ENCODE measurements at places on chromosomes 16 and 17.

- DNase-seq: no peak
Observed at GRCh38 chr17:39283098-39283497, 57.4 kb upstream of the STAC2 start.

DNA sequence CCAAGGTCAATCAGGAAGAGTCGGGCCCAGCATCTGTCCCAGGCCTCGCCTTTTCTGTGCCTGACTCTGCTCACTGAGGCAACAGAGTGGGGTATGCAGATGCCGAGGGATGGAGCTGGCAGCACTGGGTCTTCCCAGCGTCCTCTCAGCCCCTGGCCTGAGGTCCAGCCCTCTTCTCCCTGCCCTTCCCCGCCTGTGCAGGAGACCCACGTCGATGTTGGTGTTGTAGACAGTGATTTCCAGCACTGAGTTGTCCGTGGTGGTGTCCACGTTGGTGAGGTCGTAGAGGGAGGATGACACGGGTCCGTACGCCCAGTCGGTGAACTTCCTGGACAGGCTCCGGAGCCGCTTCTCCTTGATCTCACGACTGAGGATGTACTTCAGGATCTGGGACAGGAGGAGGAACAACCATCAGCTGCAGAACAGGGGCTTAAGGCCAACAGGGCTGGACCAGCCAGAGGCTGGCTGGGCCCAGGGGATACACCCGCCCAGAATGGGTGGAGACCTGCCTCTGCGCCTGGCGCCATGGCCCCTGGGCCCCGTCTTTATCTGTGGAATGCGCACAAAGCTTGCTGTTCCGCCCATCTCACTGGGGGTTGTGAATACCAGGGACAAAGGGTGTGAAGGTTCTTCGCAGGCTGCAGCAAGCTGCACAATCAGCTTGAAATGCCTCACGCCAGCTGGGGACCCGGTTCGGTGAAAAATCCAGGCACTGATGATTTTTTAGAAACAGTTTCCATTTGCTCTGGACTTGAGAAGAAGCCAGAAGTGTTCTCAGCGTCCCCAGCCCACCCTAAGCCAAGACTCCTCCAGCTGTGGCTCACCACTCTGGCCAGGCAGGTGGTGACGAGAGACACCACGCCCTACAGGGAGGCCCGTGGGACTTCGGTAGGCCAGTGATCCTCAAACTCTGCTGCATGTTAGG lies 27.5 kb downstream of the TRPV3 start:
- no peak for DNase-seq

DNA sequence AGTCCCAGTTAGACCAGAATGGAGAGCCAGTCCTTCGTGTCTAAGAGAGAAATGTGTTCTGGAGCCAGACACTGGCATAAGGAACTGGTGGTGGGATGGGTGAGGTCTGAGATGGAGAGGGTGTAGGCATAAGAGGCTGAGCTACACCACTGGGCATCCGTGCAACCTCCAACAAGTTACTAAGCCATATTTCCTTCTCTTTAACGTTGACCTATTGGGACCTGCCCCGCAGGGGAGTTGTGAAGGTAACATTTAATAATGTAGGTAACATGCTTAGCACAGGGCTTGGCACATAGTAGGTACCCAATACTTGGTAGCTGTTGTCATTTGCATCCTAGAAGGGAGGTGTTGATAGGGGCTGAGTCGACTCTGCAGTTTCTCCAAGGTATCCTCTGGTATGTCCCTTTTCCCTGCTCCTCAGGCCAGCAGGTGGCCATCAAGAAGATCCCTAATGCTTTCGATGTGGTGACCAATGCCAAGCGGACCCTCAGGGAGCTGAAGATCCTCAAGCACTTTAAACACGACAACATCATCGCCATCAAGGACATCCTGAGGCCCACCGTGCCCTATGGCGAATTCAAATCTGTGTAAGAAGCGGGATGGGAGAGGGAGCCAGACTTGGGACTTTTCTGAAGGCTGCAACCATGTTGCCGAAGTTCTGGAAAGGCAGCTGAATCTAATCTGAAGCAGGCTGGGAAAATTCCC lies 1.2 kb downstream of the MAPK7 start:
- DNase-seq: no peak

DNA sequence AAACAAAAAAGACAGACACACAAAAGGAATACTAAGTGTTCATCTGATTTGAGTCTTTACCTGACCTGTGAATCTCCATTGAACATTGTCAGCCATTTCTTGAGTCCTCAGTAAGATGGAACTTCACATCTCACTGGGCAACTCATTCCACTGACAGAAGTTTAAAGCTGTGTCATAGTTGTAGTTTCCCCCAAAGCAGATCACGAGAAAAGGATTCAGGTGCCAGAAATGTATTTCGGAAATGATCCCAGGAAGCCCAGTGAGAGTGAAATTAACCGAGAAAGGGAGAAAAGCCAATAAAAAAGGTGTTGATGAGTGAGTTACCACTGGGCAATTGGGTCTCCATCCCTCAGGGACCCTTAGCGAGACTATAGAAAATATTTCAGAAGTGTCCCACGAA lies 6.5 kb downstream of the CHD9 start:
- DNase-seq: no peak

GRCh38 chr17:57707892-57708291 lies 37.2 kb downstream of the CCDC182 start:
- DNase-seq: no peak

GRCh38 chr17:13485327-13485726 lies 116.4 kb downstream of the HS3ST3A1 start:
- no peak for DNase-seq

DNA sequence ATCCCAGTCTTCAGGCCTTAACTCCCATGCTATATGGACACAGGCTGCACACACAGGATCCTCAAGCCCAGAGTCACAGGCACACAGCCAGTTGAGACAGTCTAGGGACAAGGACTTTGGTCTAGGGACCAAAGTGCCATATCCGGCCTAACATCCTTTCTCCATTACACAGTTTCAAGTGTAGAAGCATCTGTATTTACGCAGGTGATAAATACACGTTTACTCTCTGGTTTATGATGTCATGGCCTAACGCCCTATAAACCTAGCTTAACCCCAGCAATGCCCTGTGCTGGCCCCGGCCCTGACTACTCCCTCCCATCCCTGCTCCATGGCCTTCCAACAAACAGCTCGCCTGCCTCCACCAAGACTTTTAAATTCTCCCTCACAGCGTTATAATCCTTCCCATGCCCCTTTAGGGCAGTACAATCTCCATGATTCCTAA lies 17.1 kb downstream of the CUEDC1 start:
- no peak for DNase-seq

GRCh38 chr17:46212634-46213435 lies 19.6 kb upstream of the KANSL1 start:
- DNase-seq: peak; percentile 68

- no peak for DNase-seq
Observed at GRCh38 chr16:15564604-15565339, 78.2 kb downstream of the MARF1 start.

- DNase-seq: no peak
Observed at GRCh38 chr16:20387978-20388377, 16.6 kb downstream of the PDILT start.

GRCh38 chr17:17106756-17107155 lies 64.5 kb downstream of the MPRIP start:
- no peak for DNase-seq

DNA sequence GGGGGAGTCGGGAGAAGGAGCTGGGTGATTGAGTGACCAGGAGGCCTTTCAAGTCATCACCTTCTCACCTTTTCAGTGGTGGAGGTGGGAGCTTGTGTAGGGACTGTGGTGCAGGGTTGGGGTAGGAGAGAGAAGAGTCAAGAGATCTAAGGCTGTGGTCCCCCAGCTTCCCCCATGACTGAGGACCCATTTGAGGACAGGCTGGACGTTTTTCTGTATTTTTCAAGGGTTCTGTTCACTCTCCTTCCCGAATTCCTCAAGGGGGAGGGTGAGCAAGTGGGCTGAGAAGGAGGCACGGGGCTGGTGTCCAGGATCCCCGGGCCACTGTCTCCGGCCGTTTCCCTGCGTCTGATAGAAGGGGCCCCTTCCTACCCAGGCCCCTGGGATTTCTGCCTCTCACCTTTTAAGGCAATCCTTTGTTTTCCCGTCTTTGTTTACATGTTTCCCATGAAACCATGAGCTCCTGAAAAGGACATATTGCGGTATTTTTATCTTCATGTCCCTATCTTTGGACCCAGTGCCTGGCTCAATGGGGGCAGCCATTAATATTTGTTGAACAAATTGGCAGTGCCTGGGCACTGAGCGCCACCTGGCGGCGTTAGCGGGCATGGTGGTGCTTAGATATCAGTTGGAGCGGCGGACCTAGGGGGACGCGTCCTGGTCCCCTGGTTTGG lies 9.2 kb upstream of the CD300A start:
- peak; percentile 65 for DNase-seq

Data from activated CD4-positive, alpha-beta T cell treated with anti-CD3 and anti-CD28 coated beads, Interleukin-2, Interleukin-4, amounts not matched to agents 100 ng/mL and 50 ng/mL, durations not matched to agents 16 hours and 8 hours (primary cell).